Activated CD8-positive, alpha-beta memory T cell treated with anti-CD3 and anti-CD28 coated beads for 1 hour (primary cell): ENCODE measurements at places on chromosomes 13 and 19.

- no peak for DNase-seq
Observed at GRCh38 chr13:50691176-50691680, 152.3 kb downstream of the DLEU7 start.

- no peak for DNase-seq
Observed at GRCh38 chr13:48491423-48492095, 41.3 kb downstream of the RCBTB2 start.

- no peak for DNase-seq
Observed at GRCh38 chr13:104983601-104984000, 1551.9 kb downstream of the EFNB2 start.

- DNase-seq = no peak
Observed at GRCh38 chr19:47549261-47549862, 23.6 kb downstream of the ZNF541 start.

DNA sequence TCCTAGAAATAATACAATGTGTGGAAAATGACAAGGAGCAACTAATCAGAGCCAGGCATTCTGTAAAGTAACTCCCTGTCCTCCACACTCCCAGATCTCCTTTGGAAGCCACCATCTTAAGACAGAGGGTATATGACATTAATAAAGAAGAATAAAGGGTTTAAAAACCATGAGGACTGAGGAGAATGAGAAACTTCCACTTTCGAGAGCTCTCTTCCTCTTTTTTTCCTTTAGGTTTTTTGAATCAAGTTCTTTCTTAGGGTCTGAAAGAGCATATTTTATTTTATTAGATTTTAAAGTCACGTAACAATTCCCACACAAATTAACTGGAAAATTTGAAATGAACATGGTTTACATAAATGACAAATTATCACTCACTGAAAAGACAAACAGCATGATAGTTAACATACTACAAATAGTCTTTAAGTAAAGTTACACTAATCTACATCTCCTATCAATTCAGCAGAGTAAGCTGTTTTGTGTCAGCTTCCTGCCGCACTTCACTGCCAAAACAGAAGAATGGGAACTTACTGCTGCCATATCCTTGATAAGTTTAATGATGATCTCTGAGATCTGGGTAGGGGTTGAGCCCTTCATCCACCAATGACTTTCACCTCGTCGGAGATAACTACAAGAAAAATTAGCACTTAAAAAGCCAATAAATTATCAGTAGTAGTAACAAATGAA is 38.6 kb upstream of the FBXL3 start:
- no peak for DNase-seq

- no peak for DNase-seq
Observed at GRCh38 chr19:10430505-10431253, 10.3 kb downstream of the PDE4A start.

DNA sequence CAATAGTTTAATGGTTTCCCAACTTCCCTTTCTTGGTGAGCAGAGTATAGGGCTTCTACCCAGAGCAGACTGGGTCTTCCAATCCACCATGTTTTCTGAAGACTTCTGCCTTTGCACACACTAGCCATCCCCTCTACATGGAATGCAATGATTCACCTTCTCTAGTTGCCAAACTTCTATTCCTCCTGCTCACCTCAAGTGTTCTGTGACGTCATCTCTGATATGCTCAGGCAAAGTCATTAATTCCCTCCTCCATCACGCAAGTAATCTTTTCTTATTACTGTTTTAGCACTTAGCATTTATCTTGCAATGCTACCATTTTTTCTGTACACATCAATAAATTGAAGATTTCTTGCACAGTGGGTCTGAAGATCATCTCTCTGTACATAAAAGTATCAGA is 174.2 kb downstream of the RBM26 start:
- DNase-seq = no peak

GRCh38 chr19:32497391-32497790 is 83.6 kb upstream of the PDCD5 start:
- DNase-seq = no peak

DNA sequence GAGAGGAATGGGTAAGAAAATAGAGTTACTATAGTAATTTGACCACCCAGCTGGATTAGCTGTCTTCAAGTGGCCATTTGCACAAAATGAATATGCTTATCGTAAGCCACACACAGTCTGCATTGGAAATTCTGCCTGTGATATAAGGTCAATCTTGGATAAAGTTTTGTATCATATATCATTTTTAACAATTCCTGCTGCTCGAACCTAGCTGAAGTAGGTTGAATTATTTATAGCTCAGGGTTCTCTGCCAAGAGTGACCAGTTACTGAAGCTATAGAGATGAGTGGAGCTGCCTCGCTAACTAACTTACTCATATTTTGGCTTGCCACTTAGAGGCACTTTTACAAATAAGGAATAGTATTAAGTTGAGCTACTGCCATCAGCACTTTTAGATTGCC is 220.9 kb downstream of the RGCC start:
- no peak for DNase-seq

DNA sequence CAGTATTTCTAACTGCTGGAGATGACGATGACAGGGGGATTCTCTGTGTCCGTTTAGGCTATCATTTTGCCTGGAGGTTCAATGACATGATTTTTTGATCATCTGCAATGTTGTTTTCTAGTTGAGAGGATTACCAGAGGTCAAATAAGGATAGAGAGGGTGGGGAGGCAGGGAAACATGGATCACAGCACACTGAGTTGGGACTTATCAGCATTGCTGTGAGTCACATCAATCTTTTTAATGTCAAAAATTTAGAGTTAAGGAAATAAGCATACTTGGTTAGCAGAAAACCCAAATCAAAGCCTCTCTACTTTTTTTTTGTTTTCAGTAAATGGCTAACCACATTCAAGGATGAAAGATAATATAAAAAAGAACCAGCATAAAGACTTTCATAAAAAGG is 43.0 kb upstream of the CSNK1A1L start:
- no peak for DNase-seq

DNA sequence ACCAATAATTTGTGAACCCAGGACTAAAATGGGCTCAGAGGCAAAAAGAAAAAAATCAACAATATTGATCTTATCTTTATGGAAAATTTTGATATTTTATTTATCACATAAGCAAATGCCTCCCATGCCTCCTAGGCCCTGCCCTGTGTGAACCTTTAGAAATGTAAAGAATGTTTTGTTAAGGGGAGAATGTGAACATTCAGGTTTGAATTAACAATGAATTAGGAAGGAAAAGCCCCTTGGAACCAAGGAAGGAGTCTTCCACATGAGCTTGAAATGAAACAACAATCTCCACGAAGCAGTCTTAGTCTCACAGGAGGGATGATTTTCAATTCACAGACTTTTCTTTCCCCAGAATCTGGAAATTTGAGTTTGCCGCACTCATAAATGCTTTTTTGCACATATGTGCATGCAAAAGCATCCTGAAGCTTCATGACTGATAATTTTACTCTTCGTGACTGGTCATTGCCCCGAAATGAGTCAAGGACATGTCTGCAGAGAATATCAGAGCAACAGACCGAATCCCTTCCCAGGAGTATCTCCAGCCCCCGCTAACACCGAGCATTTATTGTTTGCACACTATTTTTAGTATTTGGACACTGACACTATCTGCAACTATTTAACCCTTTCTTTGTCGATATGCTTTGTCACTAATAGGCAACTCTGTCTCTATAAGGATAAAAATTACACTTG is 135.2 kb downstream of the DCT start:
- DNase-seq = no peak

- DNase-seq = no peak
Observed at GRCh38 chr19:44590245-44591059, 22.9 kb upstream of the IGSF23 start.

DNA sequence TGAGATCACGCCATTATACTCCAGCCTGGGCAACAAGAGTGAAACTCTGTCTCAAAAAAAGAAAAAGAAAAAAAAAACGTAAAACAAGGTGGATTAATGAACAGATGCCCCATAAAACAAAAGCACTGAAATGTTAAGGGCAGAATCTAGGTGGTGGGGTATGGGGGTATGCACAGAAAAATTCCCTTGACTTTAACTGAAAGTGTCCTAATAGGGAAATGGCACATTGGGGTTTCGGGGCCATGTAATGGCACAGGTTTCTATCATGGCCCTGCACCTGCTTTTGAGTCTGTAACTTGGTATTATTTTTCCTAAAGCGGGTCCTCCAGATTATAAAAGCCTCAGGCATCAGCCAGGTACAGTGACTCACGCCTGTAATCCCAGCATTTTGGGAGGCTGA is 16.2 kb downstream of the NOP53 start:
- DNase-seq = no peak

GRCh38 chr13:61144834-61145593 is 270.6 kb downstream of the PCDH20 start:
- DNase-seq = no peak

DNA sequence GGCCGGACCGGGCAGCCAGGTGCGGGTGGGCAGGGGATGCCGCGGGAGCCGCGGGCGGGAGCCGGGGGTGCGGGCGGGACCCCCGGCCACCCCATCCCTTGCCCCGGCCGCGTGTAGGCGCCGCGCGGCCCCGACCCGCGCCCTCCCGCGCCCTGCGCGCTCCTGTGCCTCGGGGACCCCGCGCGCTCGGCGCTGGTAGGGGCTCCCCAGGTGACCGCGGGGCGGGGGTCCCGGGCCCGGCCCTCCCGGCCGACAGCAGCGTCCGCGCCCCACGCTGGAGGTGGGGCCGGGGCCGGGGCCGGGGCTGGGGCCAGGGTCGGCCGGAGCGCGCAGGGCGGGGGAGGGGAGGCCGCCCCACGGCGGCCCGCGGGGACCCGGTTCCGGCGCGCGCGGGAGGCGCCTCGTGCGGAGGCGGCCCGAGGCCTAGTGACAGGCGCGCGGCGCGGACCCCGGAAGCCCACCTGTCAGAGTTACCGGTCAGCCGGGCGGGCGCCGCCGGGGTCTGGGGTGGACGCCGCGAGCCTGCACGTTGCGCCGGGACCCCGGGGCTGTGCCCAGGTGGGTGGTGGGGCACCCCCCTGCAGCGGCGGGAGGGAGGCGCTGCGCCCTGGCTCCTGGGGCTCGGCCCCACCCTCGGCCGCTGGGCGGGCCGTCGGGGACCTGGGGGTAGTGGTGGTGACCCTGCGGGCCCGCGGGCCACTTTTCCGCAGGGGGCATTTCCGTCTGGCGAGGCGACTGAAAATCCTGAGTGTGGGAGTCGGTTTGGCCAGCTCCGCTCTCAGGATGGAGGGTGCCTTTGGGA is 518 bp downstream of the TFDP1 start:
- DNase-seq = no peak

GRCh38 chr19:11100049-11100448 is 10.8 kb downstream of the LDLR start:
- no peak for DNase-seq

DNA sequence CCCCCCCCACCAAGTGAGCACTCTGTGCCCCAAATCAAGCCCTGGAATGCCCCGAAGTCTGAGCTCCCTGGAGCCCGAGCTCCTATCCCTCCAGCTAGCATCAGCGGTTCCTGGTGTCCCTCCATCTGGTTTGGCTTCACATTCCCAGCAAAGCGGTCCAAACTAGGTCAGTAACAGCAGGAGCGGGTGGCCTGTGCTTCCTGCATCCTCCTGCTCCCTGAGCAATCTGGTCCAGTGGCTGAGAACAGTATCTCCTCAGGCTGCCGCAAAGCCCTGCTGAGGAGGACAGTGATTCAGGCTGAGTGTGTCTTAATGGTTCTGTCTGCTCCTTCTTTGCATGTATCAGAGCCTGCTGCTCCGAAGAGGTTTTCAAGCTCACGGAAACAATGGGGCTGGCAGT is 25.9 kb downstream of the RASL11A start:
- DNase-seq = no peak

DNA sequence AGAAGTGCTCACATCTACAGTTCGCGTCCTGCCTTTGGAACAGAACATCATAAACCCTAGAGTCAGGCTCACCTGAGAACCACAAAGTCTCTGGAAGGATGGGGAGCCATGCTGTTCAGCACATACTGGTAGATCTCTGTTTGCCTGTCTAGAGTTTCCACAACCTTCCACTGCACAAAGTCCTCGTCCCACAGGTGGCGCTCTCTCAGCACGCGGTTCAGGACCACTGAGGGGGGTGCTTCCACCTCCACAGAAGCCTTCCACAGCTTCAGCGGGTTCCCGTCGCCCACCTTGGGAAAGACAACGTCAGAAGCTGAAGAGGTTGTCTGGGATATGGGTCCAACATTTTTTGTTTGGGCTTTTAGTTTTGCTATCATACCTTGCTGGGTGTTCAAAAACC is 93.6 kb downstream of the KL start:
- DNase-seq = no peak
